GM18507 (cell line): ENCODE measurements at places on chromosomes 2 and 18.

- no peak for DNase-seq
Observed at GRCh38 chr18:43825768-43826167, 548.5 kb upstream of the SYT4 start.

- DNase-seq = no peak
Observed at GRCh38 chr18:25229081-25229480, 122.9 kb downstream of the ZNF521 start.

DNA sequence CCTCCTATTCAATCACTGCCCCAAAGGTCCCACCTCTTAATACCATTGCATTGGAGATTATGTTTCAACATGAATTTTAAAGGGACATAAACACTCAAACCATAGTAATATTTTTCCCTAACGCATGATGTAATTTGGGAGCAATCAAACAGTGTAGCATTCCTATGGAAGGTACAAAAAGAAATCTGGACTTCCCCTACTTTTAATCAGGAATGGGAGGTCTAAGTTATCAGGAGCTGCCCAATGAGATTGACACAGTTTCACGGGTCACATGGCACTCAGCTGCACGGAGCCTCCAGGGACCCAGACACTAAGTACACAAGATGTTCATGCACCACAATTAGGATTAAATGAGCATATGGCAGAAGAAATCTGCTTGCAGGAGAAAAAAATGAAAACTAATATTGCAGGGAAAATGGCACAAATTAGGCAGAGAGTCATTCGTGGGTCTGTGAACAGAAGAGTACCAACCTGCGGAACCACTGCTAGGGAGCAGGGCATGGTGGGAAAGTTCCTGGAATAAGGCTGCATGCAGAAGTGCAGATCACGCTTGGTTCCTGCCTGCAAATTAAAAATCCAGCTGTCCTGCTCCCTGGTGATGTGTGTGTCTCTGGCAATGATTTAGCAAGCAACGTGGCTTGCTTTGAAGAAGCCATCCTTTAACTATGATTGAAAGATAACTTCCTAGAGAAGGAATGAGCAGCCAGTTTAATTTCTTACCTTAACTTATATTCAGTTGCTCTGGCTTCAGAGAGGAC lies 326.6 kb upstream of the ID2 start:
- no peak for DNase-seq

DNA sequence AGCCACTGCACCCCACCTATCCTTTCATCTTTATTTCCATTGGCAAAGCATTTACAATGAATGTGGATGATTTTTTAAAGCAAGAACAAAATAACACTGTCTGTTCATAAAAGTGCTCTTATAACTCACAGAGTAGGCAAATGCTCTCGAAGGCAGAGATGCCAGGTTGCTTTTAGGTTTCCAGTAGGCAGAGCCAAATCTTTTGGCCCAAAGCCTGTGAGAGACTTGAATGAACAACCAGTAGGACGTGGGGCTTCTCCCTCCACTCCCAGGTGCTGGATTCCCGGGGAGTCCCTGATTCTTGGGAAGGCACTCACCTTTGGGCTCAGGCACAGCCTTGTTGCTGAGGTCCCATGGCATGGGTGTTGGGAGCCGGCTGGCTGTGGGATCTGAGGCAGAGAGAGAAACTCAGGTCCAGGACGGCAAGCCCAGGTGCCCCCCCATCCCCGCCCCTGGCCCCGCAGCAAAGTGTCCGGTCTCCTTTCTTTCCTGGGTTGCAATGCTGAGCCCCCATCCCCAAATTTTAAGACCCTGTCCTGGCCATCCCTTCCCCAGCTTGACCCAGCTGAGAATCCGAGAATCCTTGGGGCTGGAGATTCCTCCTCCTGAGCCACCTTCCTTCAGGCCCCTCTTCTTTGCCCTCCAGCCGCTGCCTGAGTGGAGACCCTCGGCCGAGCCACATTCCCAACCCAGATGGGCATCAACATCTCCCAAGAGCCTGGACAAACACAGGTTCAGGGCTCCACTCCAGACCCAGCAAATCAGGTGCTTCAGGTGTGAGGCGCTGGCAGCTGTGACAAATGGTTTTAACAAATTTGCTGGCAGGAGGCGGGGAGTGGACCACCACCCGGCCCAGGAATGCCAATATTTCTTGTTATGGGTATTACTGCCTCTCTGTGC lies 5.8 kb downstream of the NEURL3 start:
- no peak for DNase-seq

GRCh38 chr2:159272156-159272555 lies 14.3 kb downstream of the WDSUB1 start:
- DNase-seq = no peak

- DNase-seq = no peak
Observed at GRCh38 chr2:84223191-84223590, 235.9 kb downstream of the SUCLG1 start.

DNA sequence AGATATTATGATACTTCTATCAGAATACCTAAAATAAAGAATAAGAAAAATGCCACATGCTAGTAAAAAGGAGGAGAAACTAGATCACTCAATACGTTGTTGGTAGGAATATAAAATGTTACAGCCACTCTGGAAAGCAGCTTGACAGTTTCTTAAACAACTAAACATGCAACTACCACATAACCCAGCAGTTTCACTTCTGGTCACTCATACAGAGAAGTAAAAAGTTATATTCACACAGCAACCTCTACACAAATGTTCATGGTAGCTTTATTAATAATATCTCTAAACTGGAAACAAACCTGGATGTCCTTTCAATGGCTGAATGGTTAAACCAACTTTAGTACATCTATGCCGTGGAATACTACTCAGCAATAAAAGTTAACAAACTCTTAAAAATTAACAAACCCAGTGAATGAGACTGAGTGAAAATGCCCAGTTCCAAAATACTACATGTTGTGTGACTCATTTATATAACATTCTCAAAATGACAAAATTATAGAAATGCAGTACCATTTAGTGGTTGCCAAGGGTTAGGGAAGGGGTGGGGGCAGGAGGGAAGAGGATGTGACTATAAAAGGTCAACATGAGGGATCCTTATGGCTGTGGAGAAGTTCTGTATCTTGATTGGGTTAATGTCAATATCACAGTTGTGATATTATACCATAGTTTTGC lies 124.1 kb downstream of the MMADHC start:
- DNase-seq = no peak

GRCh38 chr2:169693360-169693759 lies 845 bp downstream of the CFAP210 start:
- no peak for DNase-seq

GRCh38 chr2:227813562-227814353 lies at the start of gene CCL20:
Gene CCL20, plus strand, starts transcription at chr2:227813842. Its CDS starts 70 bp downstream, at chr2:227813912.
- DNase-seq = no peak

GRCh38 chr2:17648581-17648980 lies 105.0 kb downstream of the SMC6 start:
- DNase-seq = no peak

- DNase-seq = no peak
Observed at GRCh38 chr2:5433855-5434254, 258.3 kb upstream of the SOX11 start.

DNA sequence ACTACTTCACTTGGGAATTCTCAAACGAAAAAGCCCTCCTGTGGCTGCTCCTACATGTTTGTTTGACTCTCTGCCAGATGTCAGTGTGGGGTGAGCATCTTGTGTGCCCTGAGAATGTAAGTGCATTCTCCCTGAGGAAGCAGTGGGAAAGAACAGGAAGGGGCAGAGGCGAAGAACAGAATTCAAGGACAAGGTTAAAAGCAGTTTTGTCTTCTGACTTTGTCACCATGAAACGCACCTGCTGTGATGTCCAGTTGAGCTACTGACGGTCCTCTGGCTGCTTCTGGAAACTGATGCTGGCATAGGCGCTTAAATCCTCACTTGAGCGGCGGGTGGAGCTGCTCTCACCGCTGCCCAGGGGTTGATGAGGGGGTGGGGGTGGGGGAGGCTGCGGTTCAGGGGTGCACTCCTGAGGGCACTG lies 4.9 kb downstream of the IRS1 start:
- no peak for DNase-seq

- DNase-seq = no peak
Observed at GRCh38 chr2:216850665-216851322, 9.1 kb downstream of the TNP1 start.

- no peak for DNase-seq
Observed at GRCh38 chr2:125837128-125837527, 818.8 kb upstream of the GYPC start.
